Activated CD8-positive, alpha-beta T cell treated with anti-CD3 and anti-CD28 coated beads for 36 hours (primary cell): ENCODE measurements at places on chromosomes 5 and 9. TPM values are rescaled to one million over a fixed set of nuclear protein-coding genes. Genes with fewer than 3 reads are reported as not detected.

Gene FGD3
- 43.5 TPM for total RNA-seq

Gene C5orf22
- 23.7 TPM for total RNA-seq

Gene SEC61B
- 149 TPM for total RNA-seq

Gene MARCOL
- total RNA-seq = not detected

Gene HARS1
- 84.5 TPM for total RNA-seq

Gene SH2D3C
- total RNA-seq = 30.3 TPM

Gene DCTN4
- 35.5 TPM for total RNA-seq

Gene COL23A1
- total RNA-seq = not detected

DNA sequence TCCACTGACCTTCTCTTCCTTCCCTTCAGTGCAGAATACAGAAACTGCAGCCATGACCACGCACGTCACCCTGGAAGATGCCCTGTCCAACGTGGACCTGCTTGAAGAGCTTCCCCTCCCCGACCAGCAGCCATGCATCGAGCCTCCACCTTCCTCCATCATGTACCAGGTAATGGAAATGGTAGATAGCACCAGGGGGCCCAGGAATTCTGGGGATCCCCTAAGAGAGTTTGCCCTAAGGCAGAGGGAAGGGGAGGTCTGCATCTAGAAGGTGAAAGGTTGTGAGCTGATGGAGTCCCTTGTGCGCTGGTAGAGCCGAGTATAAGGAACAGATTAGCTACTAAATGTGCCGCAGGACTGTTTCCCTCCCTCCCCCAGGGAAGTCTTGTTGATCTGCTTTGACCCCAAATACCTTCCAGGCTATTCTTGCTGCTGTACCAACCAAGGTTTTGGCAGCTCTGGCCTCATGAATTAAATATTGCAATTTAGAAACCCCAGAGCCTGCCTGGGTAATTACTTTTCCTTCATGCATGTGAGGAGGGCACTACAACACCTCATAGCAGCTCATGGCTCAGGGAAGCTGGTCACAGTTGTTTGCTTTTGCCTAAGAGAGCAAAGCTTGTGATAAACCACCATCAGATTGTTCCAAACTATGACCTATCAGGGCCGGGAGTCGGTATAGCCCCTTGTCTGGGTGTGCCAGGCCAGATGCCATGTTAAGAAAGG is 19.6 kb downstream of the CYFIP2 start:
- H3K4me1 ChIP-seq = peaks cover 88% of the 10 kb centered on the region
- H3K27ac ChIP-seq = no peak overlapping the region
- peaks cover 73% of the 10 kb centered on the region for H3K36me3 ChIP-seq
- H3K4me3 ChIP-seq = no peak overlapping the region

DNA sequence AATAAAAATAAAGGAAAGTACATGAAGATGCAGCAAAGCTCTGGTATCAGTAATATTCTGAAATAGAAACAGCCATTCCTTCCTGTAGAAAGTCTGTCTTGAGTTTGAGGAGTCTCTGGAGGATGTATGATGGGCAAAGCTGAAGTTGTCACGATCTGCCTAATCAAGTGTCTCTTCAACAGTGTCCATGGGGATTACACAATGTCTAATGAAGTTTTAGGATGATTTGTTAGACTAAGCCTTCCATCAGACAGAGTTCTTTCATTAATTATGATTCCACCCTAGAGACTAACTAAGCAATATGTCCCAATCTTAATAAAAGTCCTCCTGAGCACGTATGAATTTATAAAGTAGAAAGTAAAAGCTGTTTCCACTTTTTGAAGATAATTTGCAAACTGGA is 26.9 kb downstream of the PDE4D start:
- no peak overlapping the region for H3K4me3 ChIP-seq
- no peak overlapping the region for H3K27ac ChIP-seq
- no peaks in the 10 kb centered on the region for H3K36me3 ChIP-seq
- DNase-seq = no peak
- H3K4me1 ChIP-seq = no peaks in the 10 kb centered on the region

DNA sequence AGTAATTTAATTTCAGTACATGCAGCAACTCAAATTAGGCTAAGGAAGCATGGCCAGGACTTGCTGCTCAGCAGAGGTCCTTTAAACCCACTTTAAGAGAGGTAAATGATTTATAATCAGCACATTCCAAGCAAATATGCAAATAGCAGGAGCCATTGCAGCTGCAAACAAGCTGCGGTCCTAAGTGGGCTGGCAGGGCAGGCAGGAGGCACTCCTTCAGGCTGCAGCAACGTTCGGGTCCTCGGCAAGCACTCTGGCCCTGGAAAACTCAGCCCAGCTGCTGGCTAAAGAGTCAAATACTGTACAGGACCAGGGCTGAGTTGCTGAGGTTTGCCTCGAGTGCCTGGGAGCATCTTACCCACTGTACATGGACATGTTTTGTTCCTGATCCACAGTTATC is 126.9 kb downstream of the FSTL4 start:
- H3K36me3 ChIP-seq = no peaks in the 10 kb centered on the region
- DNase-seq = no peak
- H3K4me1 ChIP-seq = peaks cover 6% of the 10 kb centered on the region
- peaks cover 3% of the 10 kb centered on the region for H3K27me3 ChIP-seq
- H3K27ac ChIP-seq = no peak overlapping the region

GRCh38 chr9:13823026-13823425 is 490.9 kb downstream of the NFIB start:
- H3K36me3 ChIP-seq = no peaks in the 10 kb centered on the region
- H3K4me1 ChIP-seq = no peaks in the 10 kb centered on the region
- no peak overlapping the region for H3K4me3 ChIP-seq
- no peak overlapping the region for H3K27ac ChIP-seq

DNA sequence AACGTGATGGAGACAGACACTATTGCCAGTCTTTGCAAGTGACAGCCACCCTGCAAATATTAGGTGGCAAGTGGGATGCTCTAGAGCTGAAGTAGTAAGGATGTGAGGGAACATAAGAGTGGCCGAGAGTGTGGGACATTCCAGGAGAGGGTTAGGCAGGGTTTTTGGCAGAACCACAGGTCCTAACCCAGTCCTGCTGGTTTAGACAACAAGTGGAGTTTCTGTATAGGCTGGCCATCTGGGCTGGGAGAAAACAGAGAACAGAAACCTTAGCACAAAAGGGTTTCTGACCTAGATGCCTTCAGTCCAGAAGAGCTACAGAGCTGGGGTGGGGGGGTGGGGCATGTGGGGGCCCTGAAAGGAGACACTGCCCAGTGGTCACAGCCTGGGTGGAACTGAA is 107.4 kb downstream of the TMEM174 start:
- no peak overlapping the region for H3K27ac ChIP-seq
- H3K27me3 ChIP-seq = peaks cover 44% of the 10 kb centered on the region
- H3K36me3 ChIP-seq = no peaks in the 10 kb centered on the region
- H3K4me3 ChIP-seq = no peak overlapping the region
- no peak for DNase-seq
